ENCODE measurements at places on chromosomes 2 and 18.

DNA sequence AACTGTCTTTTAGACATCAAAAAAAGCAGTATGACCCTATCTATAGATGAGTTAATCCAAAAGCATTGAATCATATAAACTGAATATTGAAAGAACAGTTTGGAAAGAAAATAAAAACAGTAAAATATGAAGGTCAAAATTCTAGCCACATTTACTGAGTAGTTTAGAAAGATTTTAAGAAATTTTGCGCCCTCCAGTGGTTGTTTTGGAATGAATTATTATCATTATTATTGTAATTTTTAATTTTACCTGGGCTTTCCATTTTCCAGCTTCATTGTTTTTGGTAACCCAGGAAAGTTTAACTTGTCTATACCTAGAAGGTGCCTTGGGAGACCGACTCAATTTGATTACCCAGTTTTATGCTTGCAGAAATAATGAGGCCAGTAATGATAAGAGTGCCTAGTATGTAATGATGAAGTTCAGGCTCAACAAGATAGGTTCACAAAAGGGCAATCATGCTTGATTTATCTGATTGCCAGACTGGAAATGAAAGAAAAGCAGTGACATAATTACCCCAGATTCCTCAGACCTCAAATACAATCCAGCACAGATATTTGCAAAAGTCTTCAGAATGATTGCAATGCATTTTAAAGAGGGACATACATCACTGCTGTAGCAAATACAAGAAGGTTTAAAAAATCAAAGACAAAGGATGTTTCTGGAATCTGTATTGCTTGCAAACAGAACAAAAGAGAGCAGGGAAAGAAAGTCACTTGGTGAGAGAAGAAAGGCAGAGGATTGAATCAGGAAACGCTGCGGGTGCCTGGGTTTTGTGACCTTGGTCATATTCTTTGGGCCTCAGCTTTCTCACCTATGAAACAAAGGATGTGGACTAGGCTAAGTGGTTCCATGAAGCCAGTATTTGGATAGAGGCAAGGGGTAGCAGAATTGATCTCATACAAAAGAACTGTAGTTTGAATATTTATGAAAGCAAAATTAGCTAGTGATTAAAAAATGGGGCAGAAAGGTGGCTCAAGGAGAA is 153.8 kb downstream of the MAP2 start:
- no peak for DNase-seq

DNA sequence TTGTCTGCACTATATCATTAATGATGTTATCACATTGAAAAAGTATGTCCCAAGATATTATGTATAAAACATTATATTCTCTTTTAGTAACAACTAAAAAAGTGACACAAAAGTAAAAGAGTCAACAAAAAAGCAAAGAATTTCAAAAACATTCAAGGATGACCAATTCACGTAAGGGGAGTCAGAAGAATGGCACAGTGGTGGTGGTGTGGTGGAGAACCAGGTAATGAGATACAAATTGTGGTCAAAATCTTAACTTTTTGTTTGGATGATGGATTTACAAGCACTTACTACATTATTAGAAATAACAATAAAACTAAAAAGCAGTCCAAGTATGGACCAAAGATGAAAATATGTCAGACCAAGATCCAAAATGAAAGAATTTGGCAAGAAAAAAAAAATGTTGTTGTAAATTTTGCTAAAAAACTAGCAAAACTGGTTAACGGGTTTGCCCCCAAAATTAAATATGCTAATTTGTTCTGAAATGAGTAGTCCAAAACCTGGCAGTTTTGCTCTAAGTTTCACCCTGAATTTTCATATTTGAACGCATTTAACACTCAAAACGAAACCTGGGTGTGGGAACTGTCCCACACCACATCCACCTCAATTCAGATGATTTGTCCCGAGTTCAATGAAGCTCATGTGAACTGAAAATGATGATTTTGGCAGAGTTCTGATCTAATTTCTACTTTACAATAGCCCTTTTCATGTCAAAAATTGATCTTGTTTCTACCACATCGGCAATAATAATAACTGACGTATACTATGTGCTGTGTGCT is 135.8 kb downstream of the IKZF2 start:
- DNase-seq = no peak

- DNase-seq = no peak
Observed at GRCh38 chr2:68769586-68770270, 35.1 kb downstream of the ARHGAP25 start.

DNA sequence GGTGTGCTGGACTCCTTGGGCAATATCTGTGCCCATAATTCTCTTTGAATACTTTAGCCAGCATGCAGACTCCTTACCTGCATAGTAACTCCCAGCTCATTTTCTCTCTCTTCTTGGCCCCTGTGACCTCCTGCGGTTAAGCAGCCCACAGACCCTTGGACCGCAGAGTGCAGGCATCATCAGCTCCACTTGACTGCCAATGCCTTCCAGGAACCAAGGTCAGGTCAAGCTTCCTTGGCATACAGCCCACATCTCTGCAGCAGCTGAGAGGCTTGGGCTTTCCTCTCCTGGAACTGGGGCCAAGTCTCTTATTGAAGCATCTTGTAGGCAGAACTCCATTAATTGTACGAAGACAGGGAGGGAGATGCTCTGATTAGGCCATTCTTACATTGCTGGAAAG is 130.1 kb upstream of the PIEZO2 start:
- DNase-seq = no peak

DNA sequence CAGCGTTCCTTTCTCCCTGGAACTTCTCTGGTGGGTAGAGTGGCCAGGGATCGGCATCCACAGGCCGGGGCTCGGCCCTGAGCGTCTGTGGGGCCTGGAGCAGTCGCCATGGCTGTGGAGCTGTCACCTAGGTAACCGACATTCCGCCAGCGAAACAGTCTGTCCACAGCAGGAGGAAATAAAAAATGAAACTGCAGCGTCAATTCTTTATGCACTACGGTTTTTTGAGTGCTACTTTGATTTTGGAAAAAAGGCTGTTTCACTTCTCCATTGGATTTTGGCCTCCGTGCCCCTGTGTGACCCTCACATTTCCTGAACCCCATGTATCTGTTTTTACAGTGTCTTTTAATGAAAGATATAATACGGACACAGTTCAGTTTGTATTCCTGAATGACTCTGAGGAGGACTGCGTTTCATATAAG is 163.4 kb downstream of the LDLRAD4 start:
- DNase-seq = no peak

DNA sequence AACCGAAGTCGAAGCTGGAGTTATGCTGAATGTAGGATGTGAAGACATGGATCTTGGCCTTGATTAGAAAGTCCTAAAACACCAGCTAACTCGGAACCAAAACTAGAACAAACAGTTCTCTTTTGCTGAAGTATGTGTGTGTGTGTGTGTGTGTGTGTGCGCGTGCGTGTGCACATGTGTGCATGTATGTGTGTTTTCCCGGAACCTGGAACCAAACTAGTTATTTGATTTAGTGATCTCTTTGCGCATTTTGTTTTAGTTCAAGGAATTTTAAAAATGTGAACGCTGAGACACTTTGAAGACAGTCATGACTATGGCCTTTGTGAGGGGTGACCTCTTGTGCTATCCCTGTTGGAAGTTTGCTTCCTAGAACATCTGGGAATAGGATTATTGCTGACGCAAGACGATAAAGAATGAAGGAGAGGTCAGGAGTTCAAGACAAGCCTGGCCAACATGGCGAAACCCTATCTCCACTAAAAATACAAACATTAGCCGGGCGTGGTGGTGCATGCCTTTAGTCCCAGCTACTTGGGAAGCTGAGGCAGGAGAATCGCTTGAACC is 23.8 kb downstream of the FHL2 start:
- no peak for DNase-seq

DNA sequence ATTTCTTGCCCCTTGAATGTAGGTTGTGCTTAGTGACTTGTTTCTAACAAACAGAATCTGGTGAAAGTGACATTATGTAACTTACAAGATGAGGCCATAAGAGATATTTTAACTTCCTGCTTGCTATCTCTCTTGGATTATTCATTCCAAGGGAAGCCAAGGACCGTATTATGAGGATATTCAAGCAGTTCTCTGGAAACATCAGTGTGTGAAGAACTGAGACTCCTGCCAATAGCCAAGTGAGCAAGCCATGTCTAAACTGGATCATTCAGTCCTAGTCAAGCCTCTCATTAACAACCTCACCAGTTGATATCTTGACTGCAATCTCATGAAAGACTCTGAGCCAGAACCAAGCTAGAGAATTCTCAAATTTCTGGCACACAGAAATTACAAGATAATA is 765.1 kb upstream of the SLC8A1 start:
- no peak for DNase-seq

DNA sequence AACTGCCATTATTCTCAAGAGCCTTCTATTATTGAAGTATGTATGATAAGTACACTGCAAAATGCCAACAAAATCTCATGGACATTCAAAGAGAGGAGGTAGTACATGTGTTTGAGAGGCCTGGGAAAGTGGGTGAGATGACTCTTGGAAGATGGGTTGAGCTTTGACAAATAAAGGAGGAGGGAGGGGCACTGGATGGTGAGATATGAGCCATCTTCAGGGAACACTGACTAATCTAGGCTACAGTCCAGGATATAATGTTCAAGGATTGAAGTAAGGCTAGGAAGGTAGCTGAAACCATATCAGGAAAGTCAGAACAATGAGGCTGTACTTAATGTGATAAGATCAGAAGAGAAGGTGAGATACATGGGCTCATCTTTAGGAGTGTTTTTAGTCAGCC is 559.7 kb downstream of the ZEB2 start:
- DNase-seq = no peak

GRCh38 chr2:233108611-233109490 is 48.7 kb downstream of the INPP5D start:
- DNase-seq = no peak

DNA sequence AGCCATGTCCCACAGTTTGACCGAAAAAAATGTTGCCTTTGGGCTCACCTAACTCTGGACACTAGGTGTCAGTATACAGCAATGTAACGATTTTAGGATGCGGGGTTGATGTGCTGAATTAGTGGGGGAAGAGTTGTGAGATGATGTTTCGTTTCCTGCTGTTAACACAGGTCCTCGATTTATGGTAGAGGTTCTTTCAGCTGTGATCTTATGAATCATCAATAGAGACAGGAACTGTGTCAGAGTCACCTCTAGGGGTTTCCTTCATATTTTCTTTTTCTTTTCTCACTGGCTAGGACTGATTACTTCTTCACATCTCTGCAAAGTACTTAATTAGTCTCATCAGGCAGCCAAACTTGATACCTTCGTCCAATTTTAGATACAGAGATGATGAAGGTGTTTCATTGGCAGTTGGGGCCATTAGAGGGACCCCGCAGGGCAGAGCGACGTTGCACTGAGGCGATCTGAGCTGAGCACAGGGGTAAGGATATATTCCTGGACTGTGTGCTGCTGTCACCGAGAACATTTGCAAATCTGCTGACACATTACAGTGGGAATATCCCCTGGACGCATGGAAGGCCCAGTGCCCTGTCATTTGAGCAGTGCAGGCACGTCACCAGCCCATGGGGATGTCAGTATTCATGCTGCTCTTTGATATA is 10.2 kb upstream of the MMADHC start:
- DNase-seq = peak; percentile 45

- DNase-seq = no peak
Observed at GRCh38 chr18:6132751-6133368, 237.5 kb upstream of the TMEM200C start.

DNA sequence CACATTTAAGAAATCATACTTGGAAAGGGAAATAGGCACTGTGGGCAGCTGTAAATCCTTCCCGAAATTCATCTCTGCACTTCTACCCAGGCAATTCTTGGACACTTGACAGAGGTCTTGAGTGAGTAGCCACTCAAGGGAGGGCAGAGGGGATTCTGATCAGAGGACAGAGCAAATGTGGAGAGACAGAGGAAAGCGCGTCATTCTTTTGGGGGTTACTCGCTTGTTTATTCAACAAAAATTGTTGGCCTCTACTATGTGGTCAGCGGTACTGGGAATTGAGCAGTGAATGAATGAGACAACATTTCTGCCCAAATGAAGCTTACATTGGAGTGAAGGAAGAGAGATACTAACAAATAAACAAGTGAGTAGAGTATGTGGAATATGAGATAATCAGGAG is 41.4 kb upstream of the YES1 start:
- DNase-seq = no peak

DNA sequence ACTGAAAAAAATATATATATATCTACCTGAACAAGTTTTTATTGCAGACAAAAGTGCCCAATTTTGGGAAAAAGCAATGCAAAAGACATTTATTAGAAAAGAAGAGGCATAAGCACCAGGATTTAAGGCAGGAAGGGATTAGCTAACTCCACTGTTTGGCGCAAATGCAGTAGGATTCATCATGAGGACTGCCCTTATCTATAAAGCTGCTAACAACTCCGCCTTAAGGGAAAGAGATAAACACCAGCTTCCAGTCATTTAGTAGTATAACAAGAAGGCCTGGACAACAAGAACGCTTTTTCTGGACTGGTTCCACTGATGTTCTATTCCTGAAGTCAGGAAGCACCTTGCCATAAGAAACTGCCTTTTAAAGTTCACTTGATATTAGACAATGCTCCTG is 52.9 kb upstream of the FSHR start:
- DNase-seq = no peak

DNA sequence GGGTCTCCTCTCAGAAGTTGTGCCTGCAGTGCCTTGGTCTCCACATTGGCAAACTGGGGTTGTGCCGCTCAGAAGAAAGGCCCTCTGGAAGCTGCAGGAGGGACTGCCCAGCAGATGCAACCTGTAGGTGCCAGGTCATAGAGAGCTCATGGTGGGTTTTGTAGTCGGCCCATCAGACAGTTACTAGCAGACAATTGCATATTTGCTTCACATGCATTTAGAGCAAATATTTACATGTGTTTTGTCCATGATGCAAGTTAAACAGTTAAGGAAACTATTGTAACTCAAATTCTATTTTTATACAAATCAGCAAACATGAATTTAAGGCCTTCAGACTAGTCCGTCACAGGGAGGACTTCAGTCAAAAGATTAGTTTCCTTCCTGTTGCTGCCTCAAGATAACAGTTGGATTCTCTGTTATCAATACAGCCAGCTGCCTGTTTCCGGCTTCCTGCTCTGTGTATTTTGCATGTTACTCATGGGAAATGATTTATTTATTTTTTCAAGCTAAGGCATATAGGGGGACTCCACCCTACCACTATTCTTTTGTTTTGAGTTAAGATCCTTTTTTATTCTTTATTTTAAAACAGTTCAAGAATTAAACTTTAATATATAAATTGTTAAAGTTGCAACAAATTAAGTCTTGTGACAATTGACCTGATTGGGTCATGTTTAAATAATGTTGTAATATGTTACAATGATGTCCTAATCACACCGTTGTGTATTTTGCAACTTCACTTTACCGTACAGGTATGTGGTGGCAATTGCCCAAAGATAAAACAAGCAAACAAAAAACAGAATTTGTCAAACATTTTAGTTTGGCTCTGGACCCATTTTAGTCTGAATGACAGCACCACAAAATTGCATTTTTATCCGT is 133.5 kb downstream of the SPTBN1 start:
- no peak for DNase-seq

Data from NCI-H1930 (cell line).